Progenitor cell of endocrine pancreas (in vitro differentiated cells): ENCODE measurements at places on chromosomes 5 and 9. TPM values are rescaled to one million over a fixed set of nuclear protein-coding genes. Genes with fewer than 3 reads are reported as not detected.

DNA sequence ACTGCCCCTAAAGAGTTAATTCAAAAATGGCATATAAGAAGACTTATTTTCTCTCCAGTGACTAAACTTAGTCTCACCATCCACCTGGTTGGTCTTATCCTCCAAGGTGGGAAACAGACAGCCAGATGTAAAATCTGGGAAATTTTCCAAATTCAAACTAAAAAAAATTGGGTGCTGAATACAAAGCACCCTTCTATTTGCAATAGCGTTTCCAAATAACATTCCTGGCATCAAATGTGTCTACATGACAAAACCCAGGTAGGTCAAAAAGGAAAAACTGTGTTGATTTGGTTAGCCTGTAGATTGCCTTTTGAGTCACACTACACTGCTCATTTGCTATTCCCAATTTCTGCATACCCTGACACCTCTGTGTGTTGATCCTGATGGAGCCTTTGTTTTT, 252.2 kb downstream of the NR2F1-AS1 start:
- DNase-seq = no peak

- DNase-seq = no peak
These were observed 2.6 kb upstream of the LCN2 start for GRCh38 chr9:128146591-128147120.

DNA sequence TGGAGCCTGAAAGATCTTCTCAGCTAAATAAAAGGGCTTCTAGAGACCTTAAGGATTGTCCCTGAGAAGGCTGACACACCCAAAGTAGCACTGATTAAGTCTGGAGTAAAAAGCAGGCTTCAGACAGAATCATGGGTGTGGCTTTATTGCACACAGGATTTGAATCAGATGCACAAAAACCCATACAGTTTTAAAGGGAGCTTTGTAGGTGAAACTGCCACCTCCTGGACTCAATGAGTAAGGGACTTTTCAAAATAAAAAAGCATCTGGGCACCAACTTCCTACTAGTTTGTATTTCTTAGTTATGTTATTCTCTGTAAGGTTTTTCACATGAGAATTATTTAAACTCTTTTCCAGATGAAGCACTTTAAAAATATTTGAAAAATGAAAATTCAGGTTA, 129.4 kb downstream of the EDIL3 start:
- DNase-seq = no peak

DNA sequence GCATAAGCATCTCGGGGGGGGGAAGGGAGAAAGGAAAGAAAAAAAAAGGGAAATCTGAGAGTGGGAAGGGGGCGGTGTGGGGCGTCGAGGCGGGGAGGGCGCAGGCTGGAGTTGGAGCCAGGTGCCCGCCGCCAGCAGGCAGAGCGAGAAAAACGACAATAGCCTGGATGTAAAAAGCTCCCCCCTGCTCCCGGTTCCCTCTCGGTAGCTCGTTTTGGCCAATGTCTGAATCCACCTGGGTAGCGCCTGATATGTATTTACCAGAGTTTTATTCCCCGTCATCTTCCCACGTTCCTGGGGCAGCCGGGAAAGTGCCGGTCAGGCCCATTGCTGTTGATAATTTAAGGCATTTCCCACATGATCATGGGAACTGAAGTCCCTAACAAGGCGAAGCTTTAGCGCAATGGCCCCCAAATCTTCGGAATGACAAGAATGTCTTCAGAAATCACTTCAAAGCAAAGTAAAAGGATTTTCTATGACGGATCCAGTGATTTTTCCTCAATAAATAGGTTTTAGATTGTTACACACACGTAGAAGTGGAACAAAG, 3.0 kb upstream of the OTP start:
- no peak for DNase-seq

GRCh38 chr9:107345327-107345726, 62.2 kb downstream of the RAD23B start:
- no peak for DNase-seq

GRCh38 chr5:35309365-35310130, 79.3 kb upstream of the PRLR start:
- no peak for DNase-seq

- DNase-seq = no peak
These were observed 49.3 kb downstream of the NR2F1 start for GRCh38 chr5:93632327-93632726.

DNA sequence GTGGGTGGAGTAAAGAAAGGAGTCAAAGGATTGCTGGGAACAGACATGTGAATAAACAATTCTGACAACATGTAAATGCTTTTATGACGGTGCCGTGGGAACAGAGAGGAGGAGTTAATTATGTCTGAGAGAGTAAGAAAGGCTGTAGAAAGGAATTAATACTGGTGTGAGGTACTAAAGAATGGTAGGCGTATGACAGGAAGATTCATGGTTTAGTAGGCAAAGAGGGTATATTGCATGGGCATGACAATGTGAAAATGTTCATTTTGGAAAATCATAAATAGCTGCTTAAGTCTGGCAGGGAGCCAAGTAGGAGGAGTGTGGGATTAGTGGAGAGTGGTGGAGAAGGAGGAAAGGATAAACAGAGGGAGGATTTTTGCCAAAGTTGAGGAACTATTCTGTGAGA, 19.7 kb downstream of the NAA35 start:
- no peak for DNase-seq

DNA sequence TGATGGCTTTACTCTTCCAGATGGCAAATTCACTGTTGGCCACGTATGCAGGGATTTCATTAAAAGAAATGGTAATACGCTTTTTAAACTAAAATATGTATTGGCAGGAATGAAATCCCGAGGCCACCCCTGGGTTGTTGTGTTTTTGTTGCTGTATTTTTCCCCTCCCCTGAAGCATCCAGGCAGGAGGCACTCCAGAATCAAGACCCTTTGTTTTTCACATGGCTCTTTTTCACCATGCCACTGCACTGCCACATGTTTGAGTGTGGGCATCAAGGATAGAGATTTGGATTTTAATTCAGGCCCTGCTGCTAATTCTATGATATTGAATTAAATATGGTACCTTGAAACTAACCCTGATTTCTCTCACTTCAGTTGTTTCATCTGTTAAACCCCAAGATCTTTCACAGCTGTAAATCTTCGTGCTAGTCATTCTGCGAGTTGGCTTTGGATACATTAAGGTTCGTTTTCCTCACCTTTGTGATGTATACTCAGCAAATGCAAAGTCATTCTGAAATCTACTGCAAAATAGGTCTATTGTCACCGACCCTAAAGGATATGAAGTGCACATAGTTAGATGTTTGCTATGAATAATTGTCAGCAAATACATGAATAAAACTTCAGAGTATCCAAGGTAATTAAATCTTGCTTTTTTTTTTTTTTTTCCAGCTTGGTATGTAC, 533.4 kb downstream of the PTPRD start:
- DNase-seq = no peak

GRCh38 chr5:160824301-160825001, 27.6 kb downstream of the ATP10B start:
- DNase-seq = no peak

DNA sequence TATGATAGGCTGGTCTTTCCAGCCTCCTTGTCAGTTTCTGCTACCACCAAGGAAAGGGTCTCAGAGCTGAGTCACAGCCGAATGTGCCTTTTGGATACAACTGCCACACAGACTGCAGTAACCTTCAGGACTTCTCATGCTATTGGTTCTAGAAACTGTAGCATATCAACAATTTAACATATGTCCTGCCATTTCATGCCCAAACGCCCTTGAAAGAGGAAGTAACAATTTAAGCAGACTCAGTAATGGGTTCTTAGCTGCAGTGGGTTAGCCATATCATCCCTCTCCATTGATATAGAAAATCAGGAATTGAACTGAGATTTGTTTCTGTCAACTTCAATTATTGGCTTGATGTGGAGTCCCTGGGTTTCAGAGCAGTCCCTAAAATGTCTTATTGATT, 4.1 kb upstream of the CLK4 start:
- no peak for DNase-seq

DNA sequence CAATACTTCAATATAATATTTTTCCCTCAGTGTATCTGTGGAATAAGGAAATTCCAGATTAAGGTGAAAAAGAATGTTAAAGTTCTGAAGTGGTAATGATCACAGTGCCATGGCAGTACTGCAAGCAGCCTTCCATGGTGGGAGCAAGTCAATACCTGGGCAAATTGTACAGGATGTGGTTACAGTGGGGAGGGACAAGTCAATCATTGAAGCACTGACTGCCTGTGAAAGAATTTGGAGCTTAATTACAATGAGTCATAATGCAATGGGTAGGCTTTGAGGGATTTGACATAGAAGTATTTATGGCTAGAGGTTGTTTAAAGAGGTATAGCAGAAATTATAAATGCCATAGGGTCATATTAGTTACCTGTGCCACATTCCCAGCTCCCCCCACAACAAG, 786.5 kb upstream of the ACO1 start:
- no peak for DNase-seq

DNA sequence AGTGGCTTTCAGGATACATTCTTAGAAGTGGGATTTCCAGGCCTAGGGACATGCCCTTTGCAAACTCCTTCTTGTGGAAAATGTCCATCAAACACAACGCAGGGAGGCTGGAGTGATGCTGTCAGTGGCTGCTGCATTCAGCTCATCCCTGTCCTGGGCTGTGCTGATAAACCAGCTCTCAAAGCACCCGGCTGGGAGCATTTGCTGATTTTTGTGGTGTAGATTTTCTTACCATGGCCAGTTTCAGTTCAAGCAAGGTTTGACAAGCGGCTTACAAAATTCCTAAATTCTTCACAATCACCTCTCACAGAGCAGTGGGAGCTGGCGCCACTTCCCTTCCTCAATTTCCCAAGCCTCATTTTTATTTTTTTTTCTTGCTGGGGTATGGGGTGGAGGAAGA, 28.2 kb downstream of the FAM163B start:
- DNase-seq = no peak

- DNase-seq = no peak
These were observed 177.8 kb downstream of the NIPBL start for GRCh38 chr5:37054391-37054790.

GRCh38 chr5:121151534-121151933, 687.4 kb downstream of the PRR16 start:
- no peak for DNase-seq

DNA sequence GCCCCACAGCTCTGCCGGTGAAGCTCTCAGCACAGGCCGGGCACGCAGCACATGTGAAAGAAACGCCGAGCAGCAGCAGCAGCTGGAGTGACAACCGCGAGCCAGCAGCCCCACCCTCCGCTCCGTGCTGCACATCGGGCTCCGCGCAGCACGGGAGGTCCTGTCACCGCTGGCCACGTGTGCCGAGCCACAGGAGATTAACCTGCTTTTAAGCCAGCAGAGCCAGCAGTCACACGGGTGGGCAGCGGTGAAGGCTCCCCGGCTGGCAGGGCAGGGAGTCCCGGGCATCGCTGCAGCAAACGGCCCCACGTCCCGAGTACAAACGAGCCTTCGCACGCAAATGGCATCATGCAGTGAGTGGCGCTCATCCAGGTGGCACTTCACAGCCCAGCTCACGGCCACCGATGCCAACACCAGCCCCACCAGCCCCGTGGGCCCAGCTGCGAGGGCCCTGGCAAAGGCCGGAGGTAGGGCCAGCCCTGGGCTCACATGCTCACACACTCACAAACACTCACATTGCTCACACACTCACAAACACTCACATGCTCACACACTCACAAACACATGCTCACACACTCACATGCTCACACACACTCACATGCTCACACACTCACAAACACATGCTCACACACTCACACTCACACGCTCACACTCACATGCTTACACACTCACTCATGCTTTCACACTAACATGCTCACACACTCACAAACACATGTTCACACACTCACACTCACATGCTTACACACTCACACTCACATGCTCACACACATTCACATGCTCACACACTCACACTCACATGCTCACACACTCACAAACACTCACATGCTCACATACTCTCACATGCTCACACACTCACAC, 11.1 kb downstream of the CCDC187 start:
- no peak for DNase-seq

DNA sequence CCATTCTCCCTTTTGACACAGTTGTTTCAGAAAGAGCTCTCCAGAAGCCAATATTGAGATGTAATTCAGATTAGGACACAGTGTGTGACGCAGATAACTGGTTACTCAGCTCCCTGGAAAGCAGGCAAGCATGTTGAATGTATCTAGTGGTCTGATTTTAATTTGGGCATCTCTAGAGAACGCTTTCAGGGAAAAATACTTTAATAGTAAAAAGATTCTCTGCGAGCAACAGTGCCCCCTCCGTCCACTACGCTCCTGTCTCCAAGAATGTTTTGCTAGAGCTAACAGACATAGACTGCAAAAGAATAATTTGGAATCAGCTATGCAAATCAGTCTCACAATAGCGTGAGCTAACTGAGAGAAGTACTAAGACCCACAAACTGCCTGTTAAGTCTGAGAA, 23.3 kb downstream of the CFAP90 start:
- no peak for DNase-seq

DNA sequence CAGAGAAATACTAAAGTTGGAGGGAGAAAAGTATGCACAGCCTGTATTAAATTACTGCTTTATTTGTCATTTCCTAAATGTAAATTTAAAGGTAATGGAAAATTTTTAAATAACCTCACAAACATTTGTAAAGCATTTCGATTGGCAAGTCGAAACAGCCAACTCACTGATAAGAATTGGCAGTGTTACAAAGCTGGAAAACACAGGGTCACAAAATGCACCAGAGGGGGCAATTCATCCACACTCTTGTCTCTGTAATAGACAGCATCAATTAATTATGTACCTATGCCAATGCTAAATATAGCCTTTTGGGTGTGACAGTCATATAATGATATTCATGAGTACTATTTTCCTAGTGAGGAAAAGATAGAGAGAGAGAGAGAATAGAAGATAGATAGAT, 140.6 kb upstream of the PRLR start:
- DNase-seq = no peak

DNA sequence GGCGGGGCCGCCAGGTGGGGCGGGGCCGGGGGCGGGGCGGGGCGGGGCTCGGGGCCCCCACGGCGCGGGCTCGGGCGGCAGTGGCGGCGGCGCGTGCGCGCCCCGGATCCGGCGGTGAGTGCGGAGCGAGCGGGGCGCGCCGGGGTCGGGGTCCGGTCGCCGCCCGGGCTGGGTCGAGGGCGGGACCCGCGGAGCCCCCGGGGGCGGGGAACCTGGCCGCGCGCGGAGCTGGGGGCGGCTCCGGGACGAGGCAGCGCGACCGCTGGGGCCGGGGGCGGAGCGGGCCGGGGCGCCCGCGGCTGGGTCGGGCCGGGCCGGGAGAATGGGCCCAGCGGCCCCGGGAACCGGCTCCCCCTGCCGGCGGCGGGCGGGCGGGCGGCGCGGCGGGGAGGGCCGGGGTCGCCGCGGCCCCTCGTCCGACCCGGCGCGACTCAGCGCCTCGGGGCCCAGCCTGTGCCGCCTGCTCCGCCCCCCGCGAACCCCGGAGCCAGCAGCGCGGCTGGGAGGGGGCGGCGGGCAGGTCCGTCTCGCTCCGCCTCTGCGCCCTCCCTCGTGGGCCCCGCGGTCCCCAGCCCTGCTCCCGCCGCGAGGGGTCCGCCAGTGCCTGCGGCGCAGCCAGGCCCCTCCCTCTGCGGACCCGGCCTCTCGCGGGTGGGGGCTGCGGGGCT, 3.1 kb downstream of the EGFL7 start:
- DNase-seq = no peak

GRCh38 chr5:6774721-6775204, 61.5 kb downstream of the TENT4A start:
- DNase-seq = no peak

- DNase-seq = no peak
These were observed 255.9 kb downstream of the SAXO1 start for GRCh38 chr9:18776836-18777820.

GRCh38 chr5:56003179-56003578, 8.4 kb upstream of the IL6ST start:
- no peak for DNase-seq

SH3RF2 gene
- total RNA-seq = 16.7 and 17.6 TPM in 2 replicates

FOXI1 gene
- not detected in 2 replicates for total RNA-seq

BTNL3 gene
- not detected in 2 replicates for total RNA-seq

CLINT1 gene
- total RNA-seq = 78.7 and 82.3 TPM in 2 replicates

HARS2 gene
- 44.7 and 47.5 TPM in 2 replicates for total RNA-seq

DDX4 gene
- total RNA-seq = not detected in 2 replicates

TAF11L10 gene
- total RNA-seq = not detected in 2 replicates

ADGRD2 gene
- not detected in 2 replicates for total RNA-seq
